ENCODE measurements at places on chromosomes 12 and 14.

DNA sequence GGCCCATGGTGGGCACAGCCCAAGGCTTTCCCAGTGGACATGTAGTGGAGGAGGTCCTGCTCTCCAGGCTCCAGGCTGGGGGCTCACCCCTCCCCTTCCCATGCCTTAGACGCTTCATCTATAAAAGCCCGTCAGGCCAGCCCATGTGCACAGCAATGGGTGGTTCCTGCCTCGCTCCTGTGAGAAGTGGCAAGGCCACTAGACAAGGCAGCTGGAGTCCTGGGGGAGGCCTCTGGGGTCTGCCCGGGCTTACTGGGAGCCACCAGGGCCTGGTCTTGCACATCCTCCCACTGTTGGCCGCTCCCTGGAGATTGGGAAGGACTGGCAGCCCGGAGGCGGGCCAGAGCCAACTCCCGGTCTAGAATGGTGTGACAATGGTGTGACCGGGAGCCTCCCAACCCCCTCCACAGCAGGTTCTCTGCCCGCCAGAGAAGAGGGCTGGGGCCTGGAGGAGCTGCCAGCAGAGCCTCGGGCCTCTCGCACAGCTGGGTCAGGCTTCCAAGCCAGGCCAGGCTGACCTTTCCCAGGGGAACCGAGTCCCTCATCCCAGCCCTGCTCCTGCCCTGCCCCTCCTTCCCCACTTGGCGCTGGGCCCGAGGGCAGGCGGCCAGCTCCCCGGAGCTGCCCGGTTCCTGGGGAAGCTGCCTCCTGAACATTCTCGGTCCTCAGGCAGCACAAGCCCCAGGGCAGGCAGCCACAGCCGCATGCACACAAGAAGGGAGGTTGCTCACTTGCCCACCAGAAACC is 97.9 kb downstream of the RFLNA start:
- DNase-seq = no peak

- no peak for DNase-seq
Observed at GRCh38 chr14:81450100-81450531, 50.0 kb upstream of the STON2 start.

DNA sequence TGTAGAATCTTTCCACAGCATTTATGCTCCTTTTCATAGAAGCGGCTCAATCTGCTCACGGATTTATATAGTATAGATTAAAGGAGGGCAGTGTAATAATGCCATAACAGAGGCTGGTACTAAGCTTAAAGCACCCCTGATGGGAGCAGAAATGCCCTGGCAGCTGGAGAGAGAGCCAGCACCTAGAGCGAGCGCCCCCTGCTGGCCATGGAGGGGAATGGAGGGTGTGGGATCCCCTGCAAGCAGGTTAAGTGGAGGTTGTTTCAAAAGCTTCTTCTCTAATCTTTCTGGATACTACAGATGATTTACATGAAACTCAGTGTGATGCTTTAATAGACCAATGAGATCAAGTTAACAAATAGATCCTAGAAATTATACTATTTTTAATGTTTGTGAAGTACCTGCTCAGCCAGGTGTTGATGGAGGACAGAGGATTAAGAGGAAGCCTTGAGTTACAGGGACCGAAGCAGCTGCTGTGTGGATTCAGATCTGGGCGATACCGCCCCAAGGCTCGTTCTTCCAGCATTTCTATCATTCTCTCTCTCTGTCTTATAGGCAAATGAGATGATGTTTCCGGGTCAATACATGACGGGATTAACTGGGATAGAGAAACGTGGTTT is 1519.3 kb upstream of the TMEM132C start:
- DNase-seq = no peak

- no peak for DNase-seq
Observed at GRCh38 chr12:106254724-106255123, 6.9 kb upstream of the CKAP4 start.

DNA sequence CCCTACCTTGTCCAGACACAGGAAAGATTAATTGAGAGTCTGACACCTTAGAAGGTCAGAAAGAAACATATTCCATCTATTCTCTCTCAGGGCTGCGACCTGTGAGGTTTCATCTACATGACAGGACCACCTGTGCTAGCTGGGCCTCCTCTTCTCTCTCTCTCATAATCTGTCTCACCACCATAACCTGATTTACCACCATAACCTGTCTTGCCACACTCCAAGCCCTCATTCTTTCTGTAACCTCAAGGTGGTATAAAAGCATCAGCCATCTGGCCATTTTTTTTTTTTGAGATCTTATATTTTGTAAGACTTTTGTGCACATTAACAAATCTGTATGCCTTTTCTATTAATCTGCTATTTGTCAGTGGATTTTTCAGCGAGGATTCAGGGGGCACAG is 75.5 kb downstream of the ACADS start:
- DNase-seq = no peak

GRCh38 chr12:40044396-40044795 is 61.5 kb downstream of the SLC2A13 start:
- no peak for DNase-seq

- no peak for DNase-seq
Observed at GRCh38 chr12:85358715-85359114, 78.7 kb downstream of the ALX1 start.

DNA sequence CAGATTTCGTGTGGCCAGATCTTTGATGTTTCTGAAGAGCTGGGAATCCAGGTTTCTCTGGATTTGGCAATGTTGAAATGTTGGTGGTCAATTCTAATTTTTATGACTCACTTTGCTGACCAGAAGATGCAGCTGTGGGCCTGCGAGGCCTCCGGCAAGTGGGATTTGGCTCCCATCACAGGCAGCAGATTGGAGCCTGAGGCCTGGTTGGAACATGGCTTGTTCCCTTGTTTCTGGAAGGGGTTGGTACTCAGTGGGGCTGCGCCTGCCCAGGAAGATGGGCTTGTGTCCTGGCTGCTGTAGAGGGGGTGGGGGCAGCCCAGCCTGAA is 23.1 kb downstream of the FBRSL1 start:
- no peak for DNase-seq

GRCh38 chr12:31518680-31519227 is 72.2 kb downstream of the DENND5B start:
- DNase-seq = peak; percentile 100

DNA sequence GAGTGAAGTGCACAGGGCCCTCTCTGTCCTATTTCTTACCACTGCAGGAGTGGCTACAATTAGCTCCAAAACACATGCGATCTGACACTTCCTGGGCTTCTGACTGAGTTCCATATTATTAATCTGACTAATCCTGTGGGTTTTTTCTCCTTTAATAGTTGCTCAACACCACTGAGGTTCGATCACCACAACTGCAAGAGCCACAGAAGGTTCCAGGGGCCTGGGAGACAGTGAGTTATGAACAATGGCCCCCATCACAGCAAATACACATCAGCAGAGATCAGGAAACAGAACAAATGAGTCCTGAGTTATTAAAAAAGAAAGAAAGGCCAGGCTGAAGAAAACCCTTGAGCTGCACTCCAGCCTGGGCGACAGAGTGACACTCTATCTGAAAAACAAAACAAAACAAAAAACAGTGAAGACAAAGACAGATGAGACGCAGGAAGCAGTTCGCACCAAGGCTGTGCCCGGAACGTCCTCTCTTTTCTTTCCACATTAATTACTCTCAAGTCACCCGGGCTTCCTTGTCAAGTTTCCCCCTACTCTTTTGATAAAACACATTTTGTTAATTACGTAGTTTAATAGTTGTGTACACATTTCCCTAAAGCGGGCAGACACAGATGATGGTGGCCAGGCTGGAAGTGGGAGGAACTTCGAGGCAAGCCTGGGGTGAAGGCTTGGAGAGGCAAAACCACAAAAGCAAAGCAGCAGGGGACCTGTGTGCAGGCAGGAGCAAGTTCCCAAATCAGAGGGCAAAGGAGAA is 42.7 kb downstream of the CDC42BPB start:
- no peak for DNase-seq

DNA sequence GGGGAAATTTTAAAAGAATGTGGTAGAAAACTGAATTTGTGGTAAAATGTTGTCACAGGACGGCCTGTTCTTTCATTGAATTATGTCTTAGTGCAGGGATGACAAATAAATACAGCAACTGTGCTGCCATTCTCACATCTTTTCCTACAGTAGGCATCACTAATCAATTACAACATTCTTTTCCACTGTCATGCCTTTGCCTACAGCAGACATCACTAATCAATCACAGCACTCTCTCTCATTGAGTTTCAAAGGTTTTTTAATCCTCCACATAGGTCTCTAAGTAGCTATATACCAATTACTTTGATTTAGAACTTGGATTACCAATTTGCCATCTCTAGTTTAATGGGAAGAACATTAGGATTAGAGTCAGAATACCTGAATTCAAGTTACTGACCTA is 30.1 kb downstream of the NTF3 start:
- DNase-seq = no peak

DNA sequence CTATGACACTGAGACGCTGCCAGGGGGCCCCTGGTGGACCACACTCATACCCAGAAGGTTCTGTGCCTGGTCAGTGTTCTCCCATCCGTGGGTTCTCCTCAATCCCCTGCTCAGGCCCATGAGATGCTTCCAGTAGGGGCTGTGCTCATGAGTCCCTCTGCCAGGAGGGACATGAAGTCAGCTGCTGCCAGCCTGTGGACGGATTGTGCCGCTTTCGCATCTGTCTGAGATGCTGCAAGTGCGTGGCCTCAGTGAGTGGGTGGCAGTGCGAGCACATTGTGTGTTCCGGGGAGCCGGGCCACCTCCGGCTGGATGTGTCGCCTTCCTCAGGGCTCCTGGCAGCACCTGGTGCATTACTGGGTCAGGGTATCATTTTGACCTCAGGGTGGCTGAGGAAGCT is 15.5 kb downstream of the TUNAR start:
- DNase-seq = no peak

GRCh38 chr12:118650586-118650960 is 274.2 kb downstream of the SUDS3 start:
- no peak for DNase-seq

DNA sequence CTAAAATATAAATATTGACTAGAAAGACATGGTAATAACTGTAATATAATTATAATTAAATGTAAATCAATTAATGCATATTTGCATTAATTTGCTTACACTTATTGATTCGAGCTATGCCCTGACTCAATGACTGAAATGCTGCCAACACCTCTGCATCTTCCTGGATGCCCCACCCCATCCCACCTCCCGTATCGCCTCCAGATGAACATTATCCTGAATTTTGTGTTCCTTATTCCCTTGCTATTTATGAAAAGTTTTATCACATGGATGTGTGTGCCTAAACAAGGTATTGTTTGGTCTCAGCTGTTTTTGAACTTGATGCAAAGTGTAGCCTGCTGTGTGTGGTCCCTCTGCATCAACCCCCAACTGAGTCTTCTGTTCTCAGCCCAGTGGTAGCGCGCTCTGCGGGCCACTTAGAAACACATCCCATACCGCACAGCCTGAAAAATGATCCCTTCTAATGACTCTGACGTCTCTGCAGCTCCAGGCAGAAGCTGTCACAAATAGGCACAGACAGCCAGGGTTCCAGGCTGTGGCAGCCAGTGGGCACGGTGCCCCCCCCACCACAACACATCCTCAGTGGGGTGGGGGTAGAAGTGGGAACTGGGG is 96.5 kb downstream of the PRMT8 start:
- no peak for DNase-seq

DNA sequence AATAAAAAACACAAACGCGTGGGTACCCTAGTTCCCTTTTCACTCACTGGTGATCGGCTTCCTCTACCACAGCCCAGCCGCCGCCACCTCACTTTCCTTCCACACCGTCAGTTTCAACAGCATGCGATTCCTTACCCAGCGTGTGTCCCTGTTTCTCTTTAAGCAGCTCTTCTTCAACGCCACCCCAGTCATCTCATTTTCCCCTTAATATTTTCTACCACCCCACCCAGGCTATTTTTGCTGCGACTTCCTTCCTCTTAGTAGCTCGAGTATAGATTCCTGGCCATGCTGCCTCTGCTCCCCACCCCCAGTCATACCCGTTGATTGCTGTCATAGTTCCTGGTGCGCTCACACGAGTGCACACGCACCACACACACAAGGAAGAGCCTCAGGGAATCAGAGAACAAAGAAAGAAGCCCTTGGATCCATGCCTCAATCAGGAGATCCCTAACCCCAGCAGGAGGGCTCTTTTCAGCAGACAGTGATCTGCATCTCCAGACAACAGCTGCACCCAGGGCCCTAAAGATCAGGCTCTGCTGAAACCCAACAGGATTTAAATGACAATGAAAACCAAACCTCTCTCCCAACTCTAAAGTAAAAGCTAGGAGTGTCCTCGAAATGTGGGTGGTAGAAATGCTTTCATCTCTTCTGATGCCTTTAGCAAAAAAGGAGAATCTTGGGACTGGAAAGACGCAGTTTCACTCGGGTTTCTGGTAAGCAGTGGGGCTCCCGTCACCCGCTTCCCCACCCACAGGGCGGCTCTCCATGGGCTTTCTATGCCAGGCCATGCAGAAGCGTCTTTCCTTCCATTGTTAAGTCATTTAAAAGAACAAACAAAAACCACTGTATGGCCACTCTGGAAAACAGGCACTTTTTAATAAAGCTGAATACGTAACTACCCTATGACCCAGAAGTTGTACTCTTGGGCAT is 23.8 kb downstream of the VPS37B start:
- no peak for DNase-seq

- no peak for DNase-seq
Observed at GRCh38 chr12:20415028-20415427, 46.7 kb downstream of the PDE3A start.

- DNase-seq = no peak
Observed at GRCh38 chr12:25236190-25236589, 14.5 kb downstream of the KRAS start.

DNA sequence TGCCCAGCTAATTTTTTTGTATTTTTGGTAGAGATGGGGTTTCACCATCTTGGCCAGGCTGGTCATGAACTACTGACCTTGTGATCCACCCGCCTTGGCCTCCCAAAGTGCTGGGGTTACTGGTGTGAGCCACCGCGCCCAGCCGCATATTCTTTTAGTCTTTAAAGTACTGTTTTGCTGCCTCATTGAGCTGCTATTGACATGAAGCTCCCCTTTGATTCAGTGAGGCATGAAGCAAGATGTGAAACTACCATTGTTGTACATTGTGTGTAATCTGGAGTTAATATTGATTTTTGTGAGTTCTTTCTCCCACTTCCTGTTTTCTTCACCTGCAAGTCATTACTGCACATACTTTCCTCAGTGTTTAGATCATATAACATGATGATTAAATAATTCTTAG is 80.8 kb downstream of the MNAT1 start:
- DNase-seq = no peak

GRCh38 chr12:10018386-10018785 is 8.0 kb downstream of the CLEC12B start:
- no peak for DNase-seq

DNA sequence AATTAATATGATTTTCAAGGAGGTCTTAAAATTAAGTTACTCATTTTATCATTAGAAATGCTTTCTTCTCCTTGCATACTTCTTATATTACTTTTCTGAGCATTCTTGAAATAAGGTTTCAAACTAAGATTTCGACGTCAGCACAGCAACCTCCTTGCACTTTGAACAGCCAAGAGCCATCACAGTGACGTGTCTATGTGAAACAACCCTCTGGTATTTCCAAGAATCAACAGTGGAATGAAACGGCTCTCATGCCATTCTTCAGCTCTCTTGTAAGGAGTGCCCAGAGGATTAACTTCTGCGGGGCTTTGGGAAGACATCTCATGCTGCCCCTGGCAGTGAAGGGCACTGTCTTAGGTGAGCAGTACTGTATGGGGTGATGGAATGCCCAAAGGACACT is 109.2 kb downstream of the EFCAB11 start:
- peak; percentile 90 for DNase-seq
